ENCODE measurements at places on chromosomes 16 and 17. TPM values are rescaled to one million over a fixed set of nuclear protein-coding genes. Genes with fewer than 3 reads are reported as not detected.
A peak's percentile ranks its signal among the peaks of the same experiment; 100 is the strongest.

Gene DPEP3
- total RNA-seq: not detected

GRCh38 chr17:12900474-12900873, 111.2 kb downstream of the ARHGAP44 start:
- peak; percentile 22 for DNase-seq

GRCh38 chr16:49278944-49279725, 2.5 kb downstream of the CBLN1 start:
- DNase-seq: no peak

- DNase-seq: no peak
Measured at GRCh38 chr16:11024333-11025053, 80.1 kb downstream of the CLEC16A start.

Gene EFNB3
- total RNA-seq: 5.5 TPM

- DNase-seq: no peak
Measured at GRCh38 chr16:54185045-54185444, 101.5 kb downstream of the IRX3 start.

Gene TRIM72
- total RNA-seq: 3.9 TPM

Gene POLR3K
- total RNA-seq: 6.8 TPM

GRCh38 chr17:76560877-76561221, 21.0 kb downstream of the PRCD start:
- DNase-seq: no peak

DNA sequence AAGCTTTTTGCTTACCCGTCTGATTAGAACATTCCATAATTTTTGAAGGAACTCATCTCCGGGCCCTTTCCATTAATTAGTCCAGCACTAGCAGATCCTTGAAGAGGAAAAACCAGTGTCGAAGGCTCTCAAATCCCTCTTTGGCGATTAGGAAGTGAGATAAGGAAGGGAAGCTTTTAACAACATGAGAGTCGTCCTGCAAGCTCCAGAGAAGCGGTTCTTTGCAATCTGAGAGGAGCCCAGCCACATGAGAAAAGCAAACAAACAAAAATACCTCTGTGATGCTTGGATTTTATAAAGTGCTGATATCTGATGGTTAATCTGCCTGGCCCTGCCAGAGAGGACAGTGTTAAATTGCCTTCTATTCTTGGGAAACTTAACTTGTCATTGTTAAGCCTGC, 339.8 kb upstream of the SALL1 start:
- DNase-seq: no peak

GRCh38 chr16:87979352-87979751, 28.1 kb downstream of the BANP start:
- DNase-seq: no peak

GRCh38 chr16:79750311-79750710, 149.8 kb upstream of the MAF start:
- DNase-seq: no peak

- peak; percentile 35 for DNase-seq
Measured at GRCh38 chr17:41329279-41329948, 13.9 kb upstream of the KRTAP17-1 start.

DNA sequence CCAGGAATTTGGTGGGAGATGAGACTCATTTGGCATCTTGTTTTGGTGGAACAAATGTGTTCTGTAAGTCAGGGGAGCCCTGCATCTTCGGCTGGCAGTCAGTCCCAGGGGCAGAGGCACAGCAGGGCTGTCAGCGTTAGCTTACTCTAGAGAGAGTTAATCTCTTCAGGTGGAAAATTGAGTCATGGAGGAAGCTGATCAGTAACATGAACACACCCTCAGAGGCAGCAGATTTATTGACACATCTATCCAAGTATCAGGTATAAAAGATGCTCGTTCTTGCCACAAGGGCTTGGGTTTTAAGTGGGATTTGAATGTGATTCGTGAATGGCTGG, 55.2 kb downstream of the EPN2 start:
- DNase-seq: no peak

- no peak for DNase-seq
Measured at GRCh38 chr17:77516902-77517301, 376.1 kb downstream of the SEC14L1 start.

DNA sequence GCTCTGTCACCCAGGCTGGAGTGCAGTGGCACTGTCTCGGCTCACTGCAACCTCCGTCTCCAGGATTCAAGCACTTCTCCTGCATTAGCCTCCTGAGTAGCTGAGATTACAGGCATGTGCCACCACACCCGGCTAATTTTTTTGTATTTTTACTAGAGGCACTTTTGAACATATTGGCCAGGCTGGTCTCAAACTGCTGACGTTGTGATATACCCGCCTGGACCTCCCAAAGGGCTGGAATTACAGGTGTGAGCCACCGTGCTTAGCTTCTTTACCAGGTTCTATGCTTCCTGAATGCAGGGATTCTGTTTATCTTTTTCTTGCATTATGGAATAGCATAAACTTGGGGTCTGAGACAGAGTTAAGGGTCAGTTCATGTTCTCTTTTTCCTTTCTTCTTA, 317.9 kb upstream of the RBFOX1 start:
- no peak for DNase-seq

Data from prostate gland (tissue), 2 donors.